Mucosa of descending colon (tissue), 3 donors: ENCODE measurements at places on chromosomes 4 and X. TPM values are rescaled to one million over a fixed set of nuclear protein-coding genes. Genes with fewer than 3 reads are reported as not detected.

The HTATSF1 gene
- total RNA-seq: 35.8 TPM

The FGF5 gene
- not detected for total RNA-seq

DNA sequence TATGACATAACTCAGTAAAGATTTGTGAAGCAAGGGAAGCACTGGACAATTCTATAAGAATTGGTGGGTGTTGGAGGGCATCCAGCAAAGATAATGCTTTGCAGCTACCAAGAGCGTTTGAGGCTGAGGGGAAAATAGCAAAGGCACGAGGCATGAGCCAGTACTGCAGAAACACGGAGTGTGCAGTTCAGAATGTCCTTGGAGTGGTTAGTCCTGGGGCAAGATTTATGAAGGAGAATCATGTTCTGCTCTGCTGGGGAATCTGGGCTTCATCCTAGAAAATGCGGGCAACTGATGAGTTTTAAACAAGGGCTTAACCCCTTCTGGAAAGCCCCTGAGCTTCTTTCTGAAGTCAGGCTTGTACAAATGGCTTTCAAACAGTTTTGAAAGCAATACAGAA, 452.5 kb downstream of the IL15 start:
- DNase-seq: no peak

DNA sequence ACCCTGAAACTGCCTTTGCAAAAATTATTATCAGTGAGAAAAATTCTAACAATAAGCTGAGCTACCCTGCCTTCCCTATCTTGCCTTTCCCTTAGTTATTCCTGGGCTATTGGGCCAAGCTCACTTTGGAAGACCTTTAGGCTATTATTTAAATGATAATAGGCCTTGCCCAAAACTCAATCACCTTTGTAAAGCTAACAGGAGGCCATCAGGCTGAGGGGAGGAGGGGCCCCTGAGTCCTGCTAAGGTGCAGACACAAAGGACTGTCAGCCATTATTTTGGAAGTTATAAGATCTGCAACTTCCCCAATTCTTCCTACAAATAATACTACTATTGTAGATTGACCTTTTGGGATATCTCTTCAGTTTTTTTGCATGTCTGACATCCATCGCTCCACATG, 278.8 kb upstream of the DIAPH2 start:
- DNase-seq: no peak

The DCHS2 gene
- total RNA-seq: 1.1 TPM

DNA sequence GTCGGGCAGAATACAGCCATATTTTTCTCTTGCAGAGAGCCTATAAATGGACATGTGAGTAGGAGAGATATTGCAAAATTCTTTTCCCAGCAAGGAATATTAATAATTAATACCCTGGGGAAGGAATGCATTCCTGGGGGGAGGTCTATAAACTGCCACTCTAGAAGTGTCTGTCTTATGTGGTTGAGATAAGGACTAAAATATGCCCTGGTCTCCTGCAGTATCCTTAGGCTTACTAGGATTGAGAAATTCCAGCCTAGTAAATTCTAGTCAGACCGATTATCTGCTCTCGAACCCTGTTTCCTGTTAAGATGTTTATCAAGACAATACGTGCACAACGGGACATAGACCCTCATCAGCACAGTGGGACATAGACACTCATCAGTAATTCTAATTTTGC, 872.6 kb downstream of the FSTL5 start:
- DNase-seq: no peak

The CCNB3 gene
- 0.80 TPM for total RNA-seq

The PAGE1 gene
- not detected for total RNA-seq
